ENCODE measurements at places on chromosomes 12 and 14.

DNA sequence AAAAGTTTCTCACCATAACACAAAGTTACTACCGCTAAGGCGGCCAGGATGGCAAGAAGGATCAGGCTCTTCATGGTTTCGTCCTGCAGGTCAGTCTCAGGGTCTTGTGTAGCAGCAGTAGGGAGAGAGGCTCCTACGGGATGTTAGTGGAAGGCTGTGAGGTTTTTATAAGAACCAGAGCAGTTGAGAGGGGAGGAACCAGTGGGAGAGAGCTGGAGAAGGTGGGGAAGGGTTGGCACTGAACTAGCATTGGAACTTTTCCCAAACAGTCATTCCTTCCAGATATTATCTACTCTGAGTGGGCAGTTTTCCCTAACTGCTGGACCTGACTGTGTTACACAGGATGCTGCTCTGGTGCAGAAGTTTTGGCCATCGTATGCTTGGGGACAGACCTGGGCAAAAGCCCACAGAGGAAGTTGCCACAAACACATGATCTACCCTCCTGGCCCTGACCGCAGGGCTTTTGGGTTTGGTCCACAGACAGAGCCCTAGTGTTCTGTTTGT, at the start of gene MGP:
Gene MGP (minus strand): TSS at position 137 of the 504 bp plus-strand sequence. CDS start 63 bp downstream, at position 74.
- peak; percentile 74 for DNase-seq

DNA sequence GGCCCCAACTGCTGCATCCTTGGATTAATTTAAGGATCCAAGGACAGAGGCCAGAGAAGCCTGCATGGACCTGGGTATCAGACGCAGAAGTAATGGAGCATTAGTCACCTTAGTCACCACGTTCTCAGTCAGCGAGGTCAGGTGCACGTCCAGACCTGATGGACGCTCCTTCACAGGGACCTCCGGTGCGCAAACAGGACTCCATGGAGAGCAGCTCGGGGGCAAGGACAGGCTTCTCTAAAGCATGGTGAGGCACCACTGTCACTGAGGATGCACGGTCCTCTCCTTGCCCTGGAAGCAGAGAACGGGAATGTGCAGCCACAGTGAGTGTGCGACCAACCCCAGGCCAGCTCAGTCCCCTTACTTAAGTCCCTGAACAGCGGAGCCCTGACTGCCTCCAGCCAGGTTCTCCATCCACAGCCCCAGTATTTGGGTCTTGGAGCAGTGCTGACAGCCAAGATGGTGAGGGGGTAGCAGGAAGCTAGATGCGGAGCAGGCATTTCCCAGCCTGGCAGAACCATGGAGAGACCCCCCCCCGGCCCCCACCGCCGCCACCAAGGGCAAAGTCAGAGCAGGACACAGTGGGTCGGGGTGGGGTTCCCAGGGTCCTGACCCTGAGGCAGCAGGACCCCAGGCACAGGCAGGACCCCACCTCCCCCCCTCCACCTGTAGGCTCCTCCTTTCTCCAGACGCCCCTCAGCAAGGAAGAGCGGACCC, 253.4 kb upstream of the SFSWAP start:
- no peak for DNase-seq

DNA sequence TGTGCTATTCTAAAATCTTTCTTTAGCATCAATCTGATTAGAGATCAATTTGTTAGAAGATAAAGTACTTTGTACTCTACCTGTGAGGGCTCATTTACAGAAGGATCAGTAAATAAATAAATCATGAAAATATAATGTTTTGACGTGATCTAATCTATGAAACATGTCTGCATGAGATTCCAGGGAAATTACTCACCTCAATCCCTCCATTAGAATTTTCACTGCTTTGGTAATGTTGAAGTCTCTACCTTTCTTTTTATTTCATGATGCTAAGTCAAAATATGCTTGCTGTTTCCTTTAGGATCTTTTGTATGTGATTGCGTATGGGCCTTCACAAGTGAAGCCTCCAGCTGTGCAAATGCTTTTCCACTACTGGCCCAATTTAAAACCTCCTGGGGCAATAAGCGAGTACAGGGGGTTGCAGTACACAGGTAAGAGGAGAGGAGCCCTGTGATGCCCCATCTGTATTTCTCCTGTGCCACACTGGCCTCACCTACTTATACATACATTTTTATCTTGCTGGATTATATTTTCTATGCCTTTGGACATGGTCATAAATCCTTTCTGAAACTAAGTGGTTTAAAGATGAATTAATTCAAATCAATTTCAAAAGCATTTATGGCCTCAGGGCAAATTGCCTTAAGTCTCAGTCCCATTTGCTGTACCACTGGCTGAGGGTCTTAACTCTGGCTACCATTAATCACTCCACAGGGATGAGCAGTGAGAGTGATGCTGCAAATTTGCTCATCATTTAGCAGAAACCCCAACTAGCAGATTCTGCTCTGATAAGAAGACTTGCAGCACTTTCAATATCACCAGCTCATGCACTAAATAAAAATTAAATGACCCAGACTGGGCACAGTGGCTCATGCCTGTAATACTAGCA, 66.4 kb downstream of the UNC79 start:
- DNase-seq = no peak

DNA sequence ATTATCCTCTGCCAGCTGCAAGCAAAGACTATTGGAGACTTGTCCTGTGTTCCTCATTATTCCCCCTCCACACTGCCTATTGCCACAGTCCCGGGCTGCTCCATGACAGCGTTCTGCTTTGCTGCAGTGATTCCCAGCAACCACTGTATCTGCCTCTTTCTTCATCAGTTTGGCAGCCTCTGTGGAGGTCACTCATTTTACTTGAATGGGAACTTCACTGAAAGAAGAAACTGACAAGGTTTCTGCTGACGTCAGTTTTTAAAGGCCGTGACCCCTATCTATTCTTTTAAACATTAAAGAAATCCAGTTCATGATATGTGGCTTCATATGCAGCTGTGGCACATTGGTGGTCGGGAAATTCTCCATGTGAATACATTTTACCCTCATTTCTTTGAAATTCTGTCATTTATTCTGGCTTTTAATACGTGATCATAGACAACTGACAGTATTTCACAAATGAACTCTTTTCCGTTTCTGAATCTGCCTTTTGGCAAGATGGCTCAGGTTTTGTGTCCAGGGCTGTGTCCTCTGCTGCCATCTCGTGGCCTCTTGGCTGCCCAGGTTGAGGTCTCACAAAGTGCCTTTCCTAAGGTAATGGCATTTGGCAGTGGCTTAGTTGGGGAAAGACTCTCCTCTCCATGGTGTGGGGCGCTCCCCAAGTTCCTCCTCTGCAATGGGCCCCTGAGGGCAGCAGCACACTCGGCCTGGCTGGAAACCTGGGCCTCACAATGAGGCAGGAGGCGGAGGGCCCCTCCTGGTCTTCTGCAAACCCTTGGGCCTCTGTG, 5.8 kb downstream of the TMEM253 start:
- peak; percentile 87 for DNase-seq

DNA sequence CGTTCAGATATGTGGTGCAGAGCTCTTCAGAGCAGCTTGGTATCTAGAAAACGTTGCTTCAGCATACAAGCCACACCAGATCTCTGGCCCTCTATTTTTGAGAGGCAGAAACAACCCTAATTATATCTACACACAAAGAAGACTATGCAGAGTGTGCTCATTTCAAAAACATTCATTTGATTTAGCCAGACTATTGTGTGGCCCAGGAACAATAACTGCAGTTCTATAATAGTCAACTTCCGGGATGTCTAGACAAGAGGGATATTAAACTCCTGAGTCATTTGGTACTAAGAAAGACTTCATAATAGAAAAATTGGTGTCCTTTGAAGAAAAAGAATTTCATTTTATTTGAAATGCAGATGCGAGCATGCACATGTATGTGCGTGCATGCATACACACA, 153.8 kb downstream of the PELI2 start:
- DNase-seq = peak; percentile 64

- DNase-seq = no peak
Measured at GRCh38 chr14:100503251-100503650, 84.0 kb downstream of the BEGAIN start.

DNA sequence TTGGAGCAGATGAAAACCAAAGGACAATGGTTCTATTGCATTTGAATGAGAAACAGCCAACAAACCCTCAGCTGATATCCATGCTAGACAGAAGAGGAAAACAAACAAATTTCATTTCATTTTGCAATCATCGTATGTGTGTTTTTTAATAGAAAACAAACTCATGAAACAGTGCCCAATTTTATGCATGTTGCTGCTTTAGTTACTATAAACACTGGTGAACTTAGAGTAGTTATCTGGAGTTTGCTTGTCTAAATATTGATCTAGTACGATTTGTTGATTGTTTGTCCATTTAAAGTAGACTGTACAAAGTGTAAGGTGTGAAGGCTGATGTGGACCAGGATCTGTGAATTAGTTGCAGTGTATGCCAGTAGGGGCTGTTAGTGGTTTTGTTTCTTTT, 166.6 kb downstream of the KITLG start:
- no peak for DNase-seq

DNA sequence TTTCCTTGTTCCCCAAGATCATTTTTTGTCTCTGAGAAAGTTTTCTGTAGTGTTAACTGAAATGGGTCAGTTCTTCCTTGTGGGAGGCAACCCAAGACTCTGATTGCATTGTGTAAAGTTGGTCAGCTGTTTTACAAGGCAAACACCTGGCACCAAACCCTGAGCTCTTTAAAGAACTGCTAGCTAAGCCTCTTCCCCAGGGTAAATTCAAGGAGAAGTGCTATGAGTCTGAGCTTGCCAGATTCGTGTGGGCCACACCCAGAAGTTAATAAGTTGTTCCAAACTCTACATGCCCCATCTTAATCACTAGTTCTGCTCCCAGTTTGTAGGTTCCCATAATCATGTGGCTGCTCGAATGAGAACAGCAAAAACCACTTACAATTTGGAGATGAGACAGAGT, 214.5 kb downstream of the BTG1 start:
- DNase-seq = no peak

DNA sequence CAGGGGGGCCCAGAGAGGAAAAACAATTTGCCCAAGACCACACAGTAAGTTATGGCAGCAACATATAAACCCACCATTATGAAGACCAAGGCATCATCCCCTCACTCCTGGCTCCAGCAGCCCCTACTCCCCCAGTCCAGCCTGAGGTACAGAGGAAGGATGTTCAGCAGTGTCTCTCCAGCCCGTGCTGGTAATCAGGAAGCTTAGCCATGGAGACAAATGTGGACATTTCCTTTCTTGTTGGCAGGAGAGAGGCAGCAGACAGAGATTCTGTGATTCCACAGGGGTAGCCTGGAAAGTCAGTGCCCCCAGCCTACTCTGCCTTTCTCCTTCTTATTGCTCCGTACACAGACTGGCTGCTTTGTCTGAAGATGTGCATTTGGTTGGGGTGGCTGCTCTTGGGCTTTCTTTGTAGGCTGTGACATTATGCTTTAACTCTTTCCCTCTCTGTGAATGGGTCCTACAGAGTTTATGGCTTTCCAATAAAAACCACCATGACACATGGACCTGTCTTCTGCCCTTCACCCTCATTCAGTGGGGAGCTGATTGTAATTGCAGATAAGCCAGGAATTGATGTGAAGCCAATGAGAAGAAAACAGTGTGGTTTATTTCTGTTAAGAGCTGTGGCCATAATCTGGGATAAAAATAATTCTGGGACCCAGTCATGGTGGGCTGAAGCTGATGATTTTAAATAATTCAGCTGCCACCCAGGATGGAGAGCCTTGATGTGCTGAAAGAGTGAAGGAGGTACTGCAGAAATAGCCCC, 3.4 kb downstream of the RPH3A start:
- no peak for DNase-seq

GRCh38 chr14:76775695-76776427, 14.6 kb downstream of the VASH1 start:
- DNase-seq = no peak

DNA sequence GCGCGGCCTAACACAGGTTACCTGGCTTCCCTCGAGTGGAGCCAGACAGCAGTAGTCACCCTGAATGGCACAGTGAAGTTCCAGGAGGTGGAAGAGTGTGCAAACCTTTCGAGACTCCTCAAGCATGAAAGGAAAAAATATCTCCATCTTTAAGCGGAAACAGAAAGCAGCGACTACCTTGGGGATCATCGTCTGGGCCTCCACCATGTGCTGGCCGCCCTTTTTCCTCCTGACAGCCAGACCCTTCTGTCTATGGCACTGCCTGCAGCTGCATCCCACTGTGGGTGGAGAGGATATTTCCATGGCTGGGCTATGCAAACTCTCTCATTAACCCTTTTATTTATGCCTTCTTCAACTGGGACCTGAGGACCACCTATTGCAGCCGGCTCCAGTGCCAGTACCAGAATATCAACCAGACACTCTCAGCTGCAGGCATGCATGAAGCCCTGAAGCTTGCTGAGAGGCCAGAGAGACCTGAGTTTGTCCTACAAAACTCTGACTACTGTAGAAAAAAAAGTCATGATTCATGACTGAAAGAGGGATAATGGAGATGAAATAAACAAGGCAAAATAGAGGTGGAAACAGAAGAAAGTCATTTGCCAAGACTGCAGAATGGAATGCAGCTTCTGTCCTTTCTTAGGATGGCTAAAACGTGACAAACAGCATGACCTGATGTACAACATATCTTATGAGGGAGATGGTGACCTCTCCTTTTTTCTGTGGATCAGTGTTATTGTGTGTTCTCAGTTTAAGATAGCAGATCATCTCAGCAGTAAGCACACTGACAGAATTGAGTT, 2.4 kb upstream of the HEBP1 start:
- no peak for DNase-seq

DNA sequence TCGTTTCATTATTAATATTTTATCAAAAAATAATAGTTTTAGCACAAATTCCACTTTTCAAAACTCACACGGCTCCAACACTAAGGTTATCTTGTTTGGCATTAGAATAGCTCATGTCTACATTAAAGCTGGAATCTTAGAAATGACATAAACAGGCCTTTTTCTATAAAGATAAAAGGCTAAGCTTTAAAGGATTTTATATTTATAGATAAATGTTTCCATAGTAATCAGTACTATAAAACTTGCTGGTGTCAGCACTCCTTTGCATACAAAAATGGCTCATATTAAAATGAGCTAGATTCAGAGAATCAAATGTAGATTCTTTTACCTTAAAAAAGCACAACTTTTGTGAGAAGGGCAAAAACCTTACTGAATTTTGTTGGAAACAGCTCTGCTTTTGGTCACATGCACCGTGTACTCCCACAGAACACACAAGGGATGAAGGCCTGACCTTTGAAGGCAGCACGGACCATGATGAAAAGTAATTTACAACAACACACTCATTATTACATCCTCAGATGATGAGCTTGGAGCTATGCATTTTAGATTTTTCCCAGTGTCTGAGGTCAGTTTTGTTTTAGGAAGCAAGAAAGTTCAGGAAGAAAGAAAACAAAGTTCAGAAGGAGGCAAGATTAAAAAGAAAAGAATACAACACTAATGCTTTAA, 202.8 kb downstream of the BCAT1 start:
- no peak for DNase-seq

DNA sequence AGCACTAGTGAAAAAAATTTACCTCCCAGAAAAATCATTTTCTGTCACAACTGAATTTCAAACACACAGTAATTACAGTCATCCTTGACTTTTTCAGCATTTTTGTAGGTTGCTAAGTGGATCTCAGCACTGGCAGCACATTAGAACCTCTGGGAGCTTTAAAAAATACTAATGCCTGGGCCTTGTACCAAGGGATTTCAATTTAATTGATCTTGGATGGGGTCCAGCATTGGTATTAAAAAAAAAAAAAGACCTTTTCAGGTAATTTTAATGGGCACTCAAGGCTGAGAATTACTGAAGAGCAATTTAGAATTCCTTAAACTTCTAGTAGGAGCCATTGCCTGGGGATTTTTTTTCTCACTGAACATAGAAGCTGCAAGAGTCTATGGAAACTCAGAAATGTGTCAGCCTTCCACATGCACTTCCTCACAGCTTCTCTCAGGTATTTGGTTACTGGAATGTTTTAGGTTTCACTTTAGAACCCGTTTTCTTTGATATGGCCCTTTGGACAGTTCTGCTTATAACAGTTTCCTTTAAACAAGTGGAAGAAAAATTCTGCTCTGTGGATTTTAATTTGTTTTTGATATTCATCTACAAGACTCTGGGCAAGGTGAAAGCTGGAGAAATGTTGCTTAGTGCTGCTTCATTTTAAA, 88.5 kb upstream of the DACT1 start:
- peak; percentile 6 for DNase-seq

All from Daoy (cell line).